WTC11 (cell line): ENCODE measurements at places on chromosomes 7 and 10. TPM values are rescaled to one million over a fixed set of nuclear protein-coding genes. Genes with fewer than 3 reads are reported as not detected.

GRCh38 chr10:3763852-3764625 is 21.0 kb downstream of the KLF6 start:
- DNase-seq = no peak

- peak; percentile 40 for DNase-seq
Observed at GRCh38 chr10:13891128-13892000, 304.6 kb downstream of the PRPF18 start.

- DNase-seq = no peak
Observed at GRCh38 chr7:138295049-138295637, 164.9 kb upstream of the TRIM24 start.

- no peak for DNase-seq
Observed at GRCh38 chr7:431658-432111, 88.0 kb downstream of the PDGFA start.

- no peak for DNase-seq
Observed at GRCh38 chr7:90994601-90995000, 269.6 kb upstream of the FZD1 start.

- no peak for DNase-seq
Observed at GRCh38 chr7:38907066-38907465, 1.9 kb downstream of the VPS41 start.

DNA sequence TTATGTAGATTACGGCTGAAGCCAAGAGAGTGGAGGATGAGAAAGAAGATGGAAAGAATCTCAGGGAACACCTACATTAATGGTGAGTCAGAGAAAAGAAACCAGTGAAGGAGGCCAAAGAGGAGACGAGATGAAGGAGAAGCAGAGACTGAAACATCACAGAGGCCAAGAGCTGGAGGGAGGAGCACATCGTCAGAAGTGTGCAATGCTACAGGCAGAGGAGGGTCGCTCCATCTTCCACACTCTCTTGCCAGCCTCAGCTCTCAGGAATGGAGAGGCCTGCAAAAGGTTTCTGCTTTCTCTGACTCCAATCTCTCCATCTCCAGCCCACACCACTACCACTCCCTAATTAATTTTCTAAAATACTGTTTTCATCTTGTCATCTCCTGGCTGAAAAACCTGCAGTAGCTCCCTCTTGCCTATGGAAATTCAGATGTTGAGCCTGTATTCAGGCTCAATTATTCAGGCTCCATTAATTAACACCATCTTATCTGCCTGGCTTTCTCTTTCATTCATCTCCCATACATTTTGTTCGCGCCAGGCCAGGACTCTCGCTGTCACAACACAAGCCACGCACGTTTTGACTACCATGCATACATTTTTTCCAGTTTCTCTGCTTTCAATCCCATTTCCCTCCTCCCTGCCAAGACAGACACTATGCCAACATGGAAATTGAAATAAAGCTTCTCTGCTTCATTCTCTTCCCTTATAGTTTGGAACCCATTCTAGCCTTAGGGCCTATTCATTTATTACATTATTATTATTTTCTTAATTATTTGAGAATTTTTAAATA is 165.8 kb downstream of the INHBA start:
- DNase-seq = no peak

DNA sequence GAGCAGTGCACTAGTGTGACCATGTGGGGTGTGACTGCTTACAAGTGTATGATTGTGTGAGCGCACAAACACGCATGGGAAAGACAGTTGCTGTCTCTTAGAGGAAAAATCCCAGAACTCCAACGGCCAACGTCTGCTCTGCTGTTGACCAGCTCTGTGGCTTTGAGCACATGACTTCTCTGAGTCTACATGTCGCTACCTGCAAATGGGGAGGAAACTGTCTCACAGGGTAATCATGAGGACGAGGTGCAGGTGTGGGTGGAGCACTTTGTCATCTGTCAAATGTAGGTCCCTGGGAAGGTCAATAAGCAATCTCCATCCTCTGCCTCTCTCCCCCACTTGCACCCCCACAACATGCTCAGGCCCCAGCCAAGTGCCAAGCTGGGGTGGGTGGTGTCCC is 31.2 kb upstream of the TLX1 start:
- DNase-seq = no peak

DNA sequence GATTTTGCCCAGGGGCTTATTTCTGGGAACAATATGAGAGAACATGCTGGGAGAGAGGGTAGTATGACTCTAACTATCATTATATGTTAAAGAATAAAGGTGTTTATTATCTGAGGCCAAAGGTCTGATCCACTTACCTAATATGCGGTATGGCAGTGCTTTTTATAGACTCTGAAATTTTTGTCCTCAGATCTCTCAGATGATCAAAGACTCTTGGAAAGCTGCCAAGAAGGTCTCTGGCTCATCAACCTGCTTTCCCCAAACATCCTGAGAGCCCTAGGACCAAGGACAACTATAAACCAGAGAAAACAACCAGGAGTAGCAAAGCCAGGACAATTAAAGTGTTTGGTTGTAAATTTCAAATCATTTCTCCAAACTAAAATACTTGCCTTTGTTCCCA is 255.7 kb upstream of the LRRN3 start:
- DNase-seq = no peak

DNA sequence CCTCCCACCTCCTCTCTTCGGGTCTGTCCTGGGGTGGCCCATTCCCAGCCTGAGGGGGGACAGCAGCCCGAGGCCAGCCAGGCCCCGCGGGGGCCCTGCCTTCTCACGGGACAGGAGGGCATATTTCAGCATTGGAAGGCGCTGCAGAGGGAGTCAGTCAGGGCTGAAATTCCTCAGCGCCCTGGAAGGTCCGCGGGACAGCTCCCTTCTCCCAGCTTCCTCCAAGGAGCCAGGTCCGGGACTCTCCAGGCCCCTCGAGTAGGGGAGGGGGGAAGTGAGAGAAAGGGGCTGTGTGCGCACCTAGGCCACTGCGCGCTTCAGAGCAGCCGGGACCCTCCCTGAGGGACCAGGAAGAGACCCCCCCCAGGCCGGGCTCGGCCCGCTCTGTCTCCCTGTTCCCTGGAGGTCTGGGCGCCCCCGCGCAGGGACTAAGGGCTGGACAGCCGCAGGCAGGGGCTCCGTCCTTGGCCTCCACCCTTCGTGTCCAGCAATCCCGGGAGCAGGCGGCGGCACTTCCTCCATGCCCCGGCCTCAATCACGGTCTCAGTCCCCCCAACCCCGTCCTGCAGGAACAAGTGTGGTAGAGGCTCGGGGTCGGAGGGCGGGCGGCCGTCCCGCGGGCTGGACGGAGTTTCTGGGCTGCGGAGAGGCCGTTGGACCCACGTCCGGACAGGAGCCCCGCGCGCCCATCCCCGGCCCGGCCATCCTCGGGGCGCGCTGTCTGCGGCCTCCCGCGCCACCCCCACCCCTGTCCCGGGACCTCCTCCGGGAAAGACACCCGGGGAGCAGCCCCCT is 6.0 kb upstream of the ELFN1 start:
- DNase-seq = peak; percentile 55

DNA sequence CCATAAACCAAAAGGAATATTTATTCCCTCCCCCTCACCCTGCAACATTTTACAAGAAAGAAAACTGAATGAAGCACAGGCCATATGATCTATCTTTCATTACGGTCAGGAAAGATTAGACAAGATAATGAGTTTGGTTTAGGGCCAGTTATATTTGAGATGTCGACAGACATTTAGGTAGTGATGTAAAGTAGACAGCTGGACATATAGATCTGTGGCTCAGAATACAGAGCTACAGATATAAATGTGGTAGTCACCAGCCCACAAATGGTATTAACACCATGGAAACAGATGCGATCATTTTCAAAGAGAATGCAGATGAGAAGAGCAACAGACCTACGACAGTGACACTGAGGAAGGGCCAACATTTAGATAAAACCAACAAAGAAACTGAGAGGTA is 142.5 kb downstream of the SRPK2 start:
- DNase-seq = no peak

GRCh38 chr7:69823151-69823744 is 225.0 kb downstream of the AUTS2 start:
- DNase-seq = no peak

- no peak for DNase-seq
Observed at GRCh38 chr10:70774810-70775678, 10.1 kb downstream of the TBATA start.

- DNase-seq = no peak
Observed at GRCh38 chr7:121961089-121961867, 88.3 kb downstream of the PTPRZ1 start.

DNA sequence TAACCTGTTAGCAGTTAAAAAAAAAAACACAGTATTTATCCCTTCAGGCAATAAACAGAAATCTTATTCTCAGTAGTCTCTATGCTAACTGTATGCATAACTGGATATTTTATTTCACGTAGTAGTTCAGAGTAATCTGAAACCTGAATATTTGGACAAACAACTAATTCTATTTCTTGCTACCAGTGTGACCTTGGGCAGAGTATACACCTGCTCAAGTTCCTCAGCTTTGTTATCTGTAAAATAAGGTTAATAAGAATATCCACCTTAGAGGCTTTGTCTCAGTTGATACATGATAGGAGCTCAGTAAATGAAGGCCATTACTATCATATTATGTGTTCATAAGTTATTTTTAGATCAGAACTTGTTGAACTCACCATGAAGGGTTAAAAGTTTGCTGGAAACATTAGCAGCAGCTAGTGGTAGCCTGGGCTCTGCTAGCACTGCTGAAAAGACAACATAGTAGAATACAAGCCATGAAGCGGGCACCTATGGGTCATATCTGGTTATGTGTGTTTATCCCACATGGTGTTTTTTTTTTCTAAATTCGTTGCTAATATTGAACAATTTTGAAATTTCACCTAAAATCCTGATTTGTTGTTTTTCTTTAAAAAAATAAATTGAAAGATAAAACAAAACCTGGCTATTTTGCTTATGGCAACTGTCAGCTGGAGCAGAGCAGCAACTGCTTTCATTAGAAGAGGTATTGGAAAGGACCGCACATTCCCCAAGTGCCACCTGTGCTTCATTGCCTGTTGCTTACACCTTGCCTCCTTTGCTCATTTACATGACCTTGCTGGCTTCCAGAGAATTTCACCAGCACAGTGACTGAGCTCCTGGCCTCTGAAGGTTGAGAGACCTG is 303.0 kb downstream of the PRKG1 start:
- peak; percentile 16 for DNase-seq

DNA sequence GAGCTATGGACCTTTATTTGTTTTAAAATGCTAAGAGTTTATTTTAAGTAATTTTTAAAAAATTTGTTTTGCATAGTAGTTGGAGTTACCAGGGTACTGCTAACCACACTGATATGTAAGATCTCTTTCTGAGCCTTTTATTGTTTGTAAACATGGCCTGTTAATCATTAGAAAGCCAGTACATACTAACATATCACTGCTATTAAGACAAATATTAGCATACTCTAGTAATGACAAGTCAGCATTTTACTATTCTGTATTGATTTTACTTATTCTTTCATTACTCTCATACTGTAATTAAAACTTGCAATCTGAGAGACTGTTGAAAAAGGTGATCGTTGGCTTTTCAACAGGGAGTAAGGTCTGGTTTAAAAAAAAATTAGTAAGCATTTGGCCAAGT is 66.7 kb downstream of the PTEN start:
- DNase-seq = no peak

DNA sequence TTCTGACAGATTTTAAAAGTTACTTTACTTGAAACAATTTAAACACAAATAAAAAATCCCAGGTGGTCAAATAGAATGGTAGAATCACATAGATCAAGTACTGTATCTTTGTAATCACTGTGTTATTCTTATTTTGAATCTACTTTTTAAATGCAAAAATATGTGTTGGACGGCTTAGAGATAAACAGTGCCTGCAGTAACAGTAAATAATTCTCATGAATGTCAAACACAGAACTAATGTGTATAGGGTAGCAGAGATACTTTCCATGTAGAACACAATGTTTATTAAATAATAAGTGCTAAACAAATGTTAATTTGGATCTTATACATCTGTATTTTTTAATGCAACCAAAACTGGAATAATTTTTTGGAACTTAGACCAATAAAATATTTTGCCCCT is 1199.4 kb downstream of the SORCS1 start:
- DNase-seq = no peak

DNA sequence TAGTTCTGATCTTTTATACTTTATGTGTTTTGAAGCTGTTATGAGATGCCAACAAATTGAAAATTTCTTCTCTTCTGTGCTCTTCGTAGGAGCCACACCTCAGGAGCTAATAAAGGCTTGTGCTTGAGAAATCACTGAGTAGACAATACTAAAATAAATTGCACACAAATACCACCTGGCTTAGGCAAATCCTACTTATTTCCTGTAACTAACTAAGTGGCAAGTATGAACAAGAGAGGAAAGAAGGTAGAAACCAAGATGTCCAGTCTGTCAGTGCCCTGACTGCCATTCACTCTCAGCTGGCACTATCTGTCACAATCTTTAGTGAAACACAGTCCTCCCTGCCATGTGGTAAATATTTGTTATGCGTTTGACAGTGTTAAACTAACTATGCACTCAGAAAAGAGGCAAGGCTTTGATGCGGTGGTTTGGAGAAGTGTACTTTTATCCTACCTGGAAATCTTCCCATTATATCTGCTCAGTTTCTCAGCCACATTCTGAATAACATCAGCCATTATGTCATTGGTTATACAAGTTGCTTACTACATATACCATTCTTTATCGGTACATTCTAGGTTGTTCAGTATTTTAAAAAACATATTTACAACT is 293.4 kb upstream of the VWC2 start:
- no peak for DNase-seq

DNA sequence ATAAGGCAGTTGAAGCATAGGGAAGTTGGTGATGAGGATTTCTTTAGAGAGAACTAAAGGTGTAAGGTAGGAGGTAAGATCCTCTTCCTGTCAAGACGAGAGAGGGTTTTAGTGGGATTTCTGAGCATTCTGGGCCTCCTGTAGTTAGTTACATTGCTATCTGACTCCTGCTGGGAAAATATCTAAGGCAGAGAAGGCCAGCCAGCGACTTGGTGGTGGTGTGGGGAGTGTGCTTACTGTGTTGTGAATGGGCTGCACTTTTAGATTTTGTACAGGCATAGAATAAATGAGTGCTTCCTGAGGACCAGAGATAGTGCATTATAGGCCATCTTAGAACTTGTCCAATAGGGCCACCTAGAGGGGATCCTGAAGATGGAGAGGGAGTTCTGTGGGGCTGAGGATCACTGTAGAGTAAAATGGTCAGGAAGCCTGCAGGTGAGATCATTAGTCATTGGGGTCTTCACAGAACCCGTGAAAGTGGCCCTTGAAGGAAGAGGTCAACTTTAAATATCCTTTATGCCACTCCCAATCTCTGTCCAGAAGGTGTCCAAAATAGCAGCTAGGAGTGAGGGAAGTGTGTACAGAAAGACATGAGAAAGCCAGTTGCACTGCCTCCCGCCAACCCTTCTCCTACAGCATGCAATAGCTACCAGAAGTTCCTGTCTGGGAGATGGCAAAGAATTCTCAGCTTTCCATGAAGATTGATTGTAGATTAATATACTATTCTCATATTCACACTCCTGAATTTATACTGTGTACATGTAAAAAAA is 266.6 kb downstream of the POLR1F start:
- DNase-seq = peak; percentile 15

ERVW-1 gene
- total RNA-seq = 0.07 to 0.14 TPM in 2 of 3 replicates, not detected in the other

ANKRD1 gene
- not detected in 3 replicates for total RNA-seq

TMEM139 gene
- total RNA-seq = 1.5 to 2.0 TPM (median 1.9 TPM) in 3 replicates

PAX4 gene
- total RNA-seq = not detected in 3 replicates

HMX2 gene
- 0.59 to 1.7 TPM (median 1.4 TPM) in 3 replicates for total RNA-seq

CFAP70 gene
- total RNA-seq = 0.31 to 0.73 TPM (median 0.39 TPM) in 3 replicates

HSPA14 gene
- 26.1 to 30.1 TPM (median 27.1 TPM) in 3 replicates for total RNA-seq

RHEB gene
- 126 to 133 TPM (median 127 TPM) in 3 replicates for total RNA-seq

OR6B1 gene
- not detected in 3 replicates for total RNA-seq

SKAP2 gene
- 2.5 to 4.0 TPM (median 2.8 TPM) in 3 replicates for total RNA-seq
